Tibial nerve (tissue), 4 donors: ENCODE measurements at places on chromosomes 7 and 10. TPM values are rescaled to one million over a fixed set of nuclear protein-coding genes. Genes with fewer than 3 reads are reported as not detected.
A peak's percentile ranks its signal among the peaks of the same experiment; 100 is the strongest.

- peak overlapping the region; percentile 55 for H3K27ac ChIP-seq
- no peaks in the 10 kb centered on the region for H3K36me3 ChIP-seq
- H3K4me3 ChIP-seq = no peak overlapping the region
- no peak for DNase-seq
Measured at GRCh38 chr7:70590126-70590854, 541.7 kb upstream of the GALNT17 start.

Gene PSD
- 0.42 TPM for total RNA-seq

Gene SEMA3E
- total RNA-seq = 3.5 TPM

Gene DYNC1I1
- 10.2 TPM for total RNA-seq

DNA sequence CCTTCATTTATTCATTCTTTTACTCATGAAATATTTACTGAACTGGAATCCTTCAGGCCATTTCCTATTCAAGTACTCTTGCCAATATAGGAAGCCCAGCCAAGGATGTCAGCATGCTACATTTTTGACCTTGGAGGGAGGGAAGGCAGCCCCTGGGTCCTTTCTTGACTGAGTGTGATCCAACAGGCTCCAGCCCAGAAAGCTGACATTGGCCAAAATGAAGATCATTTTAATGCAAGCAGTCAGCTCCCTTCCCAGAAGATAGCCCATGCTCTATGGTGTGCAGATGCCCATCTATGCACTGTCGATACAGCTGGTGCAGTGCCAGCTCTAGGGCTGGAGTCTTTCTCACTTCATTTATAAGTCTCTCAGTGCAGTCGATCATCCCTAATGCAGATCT is 646.0 kb downstream of the KCNMA1 start:
- H3K27ac ChIP-seq = no peak overlapping the region
- no peak overlapping the region for H3K4me3 ChIP-seq
- H3K36me3 ChIP-seq = no peaks in the 10 kb centered on the region

DNA sequence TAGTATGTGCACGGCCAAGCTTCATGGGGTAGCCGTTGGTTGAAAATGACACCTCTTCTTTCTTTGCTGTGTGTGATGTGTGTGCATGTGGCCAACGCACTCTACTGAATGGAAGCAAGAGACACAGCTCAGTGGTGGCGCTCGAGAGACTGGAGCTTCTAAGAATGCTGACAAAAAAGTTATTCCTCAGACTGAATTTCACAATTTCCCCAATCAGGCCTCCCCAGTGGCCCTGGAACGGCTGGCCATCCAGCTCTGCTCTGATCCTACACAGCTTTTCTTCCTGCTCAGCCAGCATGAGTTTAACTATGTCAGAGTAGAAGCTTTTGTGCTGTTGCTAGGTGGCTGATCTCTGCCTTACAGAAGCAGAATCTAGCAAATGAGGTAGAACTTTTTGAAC is 186.7 kb upstream of the PLXDC2 start:
- peak; percentile 70 for DNase-seq
- H3K27ac ChIP-seq = peak overlapping the region; percentile 32
- no peak overlapping the region for H3K4me3 ChIP-seq
